ENCODE measurements at places on chromosomes 7 and 10.

DNA sequence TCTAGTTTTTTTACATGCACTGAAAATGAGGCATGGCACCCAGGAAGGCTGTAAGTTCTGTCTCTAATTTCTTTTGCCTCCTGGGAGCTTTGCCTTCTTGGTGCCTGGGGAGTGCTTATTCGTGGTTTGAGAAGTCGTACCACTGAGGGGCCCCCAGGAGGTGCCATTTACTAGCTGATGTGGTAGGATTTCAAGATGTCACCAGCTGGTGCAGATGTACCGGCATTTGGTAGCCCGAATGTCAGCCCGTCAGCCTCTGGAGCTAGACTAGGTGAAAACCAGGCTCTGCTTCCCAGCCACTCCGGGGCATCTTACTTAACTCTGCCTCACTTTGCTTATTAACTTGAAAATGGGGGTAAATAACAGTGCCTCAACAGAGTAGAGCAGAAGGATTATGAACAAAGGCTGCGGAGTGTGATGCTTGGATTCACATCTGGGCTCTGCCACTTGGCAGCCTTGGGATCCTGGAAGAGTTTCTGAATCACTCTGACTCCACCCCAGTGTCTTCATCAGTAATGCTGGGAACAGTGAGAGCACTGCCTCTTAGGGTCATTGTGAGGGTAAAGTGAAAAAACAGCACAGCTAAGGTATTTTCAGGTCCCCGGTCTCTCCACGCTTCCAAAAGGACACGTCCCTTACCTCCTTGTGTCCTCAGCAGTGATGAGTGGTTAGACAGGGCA is 31.4 kb upstream of the BTBD16 start:
- DNase-seq = no peak

- DNase-seq = peak; percentile 44
Observed at GRCh38 chr7:44750921-44751571, 2.4 kb downstream of the ZMIZ2 start.

DNA sequence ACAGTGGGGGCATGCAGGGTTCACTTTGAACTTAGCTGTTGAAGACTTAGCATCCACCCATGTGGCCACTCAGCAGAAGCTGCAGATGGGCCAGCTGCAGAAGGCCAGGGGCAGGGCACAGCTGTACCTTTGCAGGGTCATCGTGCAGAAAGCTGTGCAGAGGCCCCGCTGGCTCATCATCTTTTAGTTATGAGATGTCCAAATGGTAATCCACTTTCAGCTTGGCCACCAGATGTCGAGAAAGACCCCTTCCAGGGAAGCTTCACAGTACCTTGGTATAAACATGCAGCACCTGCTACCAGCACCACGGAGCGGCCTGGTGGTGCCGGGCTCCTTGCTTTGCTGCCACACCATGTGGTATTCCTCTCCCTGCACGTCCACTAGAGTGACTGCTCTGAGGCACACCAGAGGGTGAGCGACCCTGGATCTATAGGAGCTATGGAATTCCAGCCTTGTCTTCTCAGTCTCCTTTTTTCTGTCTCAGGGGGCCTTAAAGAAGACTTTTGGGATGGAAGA is 74.2 kb upstream of the LAMB4 start:
- no peak for DNase-seq

DNA sequence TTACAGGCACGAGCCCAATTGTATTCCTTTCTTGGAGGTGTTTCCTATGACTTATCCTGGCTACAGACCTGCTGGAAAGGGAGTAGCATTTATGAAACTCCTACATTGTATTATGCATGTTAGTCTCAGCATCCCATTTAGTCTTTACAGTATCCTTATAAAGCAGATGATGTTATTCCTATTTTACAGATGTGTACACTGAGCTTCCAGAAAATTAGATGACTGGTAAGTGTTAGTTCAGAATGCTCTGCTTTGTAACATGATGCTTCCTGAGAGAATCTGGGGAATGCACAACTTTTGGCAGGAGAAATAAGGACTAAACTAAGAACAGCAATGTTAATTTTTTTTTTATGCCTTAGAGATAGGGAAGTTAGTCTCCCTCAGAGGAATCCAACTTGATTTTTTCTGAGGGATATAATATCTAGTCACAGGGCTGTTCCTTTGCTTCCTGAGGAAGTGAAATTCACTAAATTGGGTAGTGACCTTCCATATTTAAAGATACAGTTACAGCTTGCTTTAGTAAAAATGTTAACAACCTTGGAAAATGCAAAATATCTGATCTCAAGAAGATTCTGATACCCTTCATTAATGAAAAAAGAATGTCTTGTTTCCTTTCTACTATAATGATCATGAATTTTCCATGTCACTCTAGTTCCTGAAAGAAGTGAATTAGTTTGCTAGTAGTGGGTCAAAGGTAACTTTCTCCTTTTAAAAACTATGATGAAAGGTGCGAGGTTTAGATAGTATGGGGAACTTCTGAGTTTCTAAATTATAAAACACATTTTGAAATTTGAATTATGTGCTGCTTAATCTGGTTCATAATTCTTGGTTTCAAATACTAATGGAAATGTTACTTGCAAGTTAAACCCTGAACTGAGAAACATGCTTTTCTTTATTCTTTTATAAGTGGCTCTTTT is 194.0 kb upstream of the PRPS1L1 start:
- DNase-seq = no peak

DNA sequence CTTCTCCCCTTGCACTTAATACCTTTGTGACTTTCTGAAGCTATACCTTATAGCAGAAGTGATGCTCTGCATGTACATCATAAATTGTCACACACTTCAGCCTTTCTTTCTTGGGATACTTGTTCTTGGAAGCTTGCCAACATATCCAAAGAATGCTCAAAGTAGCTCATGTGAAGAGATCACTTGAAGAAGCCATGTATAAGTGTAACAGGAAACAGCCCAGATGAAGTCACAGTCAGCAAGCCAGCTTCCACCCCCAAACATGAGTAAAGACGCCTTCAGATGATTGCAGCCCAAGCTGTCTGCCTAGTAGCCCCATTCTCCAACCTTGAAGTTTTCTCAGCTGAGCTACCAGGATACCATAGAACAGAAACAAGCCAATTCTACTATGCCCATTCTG is 50.9 kb downstream of the DGKB start:
- no peak for DNase-seq

DNA sequence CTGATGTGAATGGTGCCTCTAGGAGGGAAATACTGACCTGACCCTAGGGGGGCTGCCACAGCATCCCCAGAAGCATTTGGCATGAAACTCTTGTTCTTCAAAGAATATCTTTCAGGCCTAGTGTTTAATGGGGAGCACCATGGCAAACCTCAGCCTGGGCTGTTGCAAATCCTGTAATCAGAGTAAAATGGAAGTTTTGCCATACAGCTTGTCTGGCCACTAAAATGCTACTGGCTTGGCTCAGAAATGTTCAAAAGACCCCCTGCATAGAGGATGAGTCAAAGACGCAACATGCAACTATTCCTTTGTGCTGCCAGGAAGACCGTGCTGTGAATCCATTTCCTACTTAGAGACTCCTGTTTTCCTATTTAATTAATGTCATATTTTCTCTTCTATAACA is 26.7 kb downstream of the HECW1 start:
- DNase-seq = no peak

DNA sequence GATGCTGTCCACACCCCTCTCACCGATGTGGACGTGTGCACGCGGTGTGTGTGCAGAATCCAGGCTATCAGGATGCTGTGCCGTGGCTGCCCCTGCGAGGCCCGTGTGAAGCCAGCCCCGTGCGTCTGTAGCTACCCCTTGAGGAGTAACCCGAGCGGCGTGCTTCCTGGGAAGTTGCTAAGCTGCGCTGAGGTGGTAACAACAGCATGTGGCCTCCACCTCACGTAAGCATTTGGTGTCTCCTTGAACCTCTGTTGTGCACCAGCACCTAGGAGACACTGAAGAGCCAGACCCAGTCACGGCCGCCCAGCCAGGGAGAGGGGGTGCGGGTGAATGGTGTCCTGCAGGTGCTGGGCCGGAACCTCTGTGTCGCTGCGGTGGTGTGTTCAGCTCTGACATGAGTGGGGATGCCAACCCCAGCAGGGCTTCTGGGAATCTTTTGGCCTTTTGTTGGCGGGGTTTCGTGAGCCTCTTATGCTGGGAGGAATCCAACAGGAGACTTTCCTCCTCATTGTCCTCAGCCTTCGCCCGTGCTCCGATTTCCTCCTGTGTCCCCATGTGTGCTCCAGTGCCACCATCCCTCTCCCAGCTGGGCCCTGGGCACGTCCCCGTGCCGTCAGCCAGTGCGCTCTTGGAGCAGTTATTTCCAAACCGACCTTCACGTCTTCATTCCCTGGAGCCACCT is 60.4 kb downstream of the DNAJB6 start:
- no peak for DNase-seq

- no peak for DNase-seq
Observed at GRCh38 chr10:79944428-79945395, 4.2 kb downstream of the SFTPD start.

GRCh38 chr7:125355899-125356298 is 426.3 kb upstream of the POT1 start:
- no peak for DNase-seq

GRCh38 chr10:73965890-73966768 is 31.8 kb upstream of the VCL start:
- DNase-seq = no peak

DNA sequence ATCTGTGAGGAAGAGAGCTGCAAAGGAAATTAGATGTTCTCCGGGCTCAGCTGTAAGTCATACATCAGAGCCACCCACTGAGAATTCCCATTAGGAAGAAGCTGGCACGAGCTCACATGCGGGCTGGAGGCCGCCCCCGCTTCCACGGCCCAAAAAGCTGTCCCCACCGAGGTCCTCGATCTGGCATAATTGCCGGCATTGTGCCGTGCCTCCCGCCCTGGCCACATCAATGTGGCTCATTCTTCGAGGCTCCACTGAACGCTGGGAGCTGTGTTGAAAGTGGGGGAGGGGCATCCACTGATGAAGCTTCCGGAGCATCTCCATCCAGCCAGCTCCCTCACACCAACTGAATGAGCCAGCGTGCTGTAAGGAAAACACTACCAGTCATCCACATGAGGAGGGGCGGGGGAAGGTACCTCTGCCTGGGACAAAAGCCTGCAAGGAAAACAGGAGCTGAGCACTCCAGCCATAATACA is 173.1 kb downstream of the PTPRN2 start:
- no peak for DNase-seq

GRCh38 chr10:123154711-123155505 is 706 bp downstream of the BUB3 start:
- no peak for DNase-seq

GRCh38 chr7:143395187-143396149 is 13.2 kb downstream of the EPHA1 start:
- DNase-seq = no peak

DNA sequence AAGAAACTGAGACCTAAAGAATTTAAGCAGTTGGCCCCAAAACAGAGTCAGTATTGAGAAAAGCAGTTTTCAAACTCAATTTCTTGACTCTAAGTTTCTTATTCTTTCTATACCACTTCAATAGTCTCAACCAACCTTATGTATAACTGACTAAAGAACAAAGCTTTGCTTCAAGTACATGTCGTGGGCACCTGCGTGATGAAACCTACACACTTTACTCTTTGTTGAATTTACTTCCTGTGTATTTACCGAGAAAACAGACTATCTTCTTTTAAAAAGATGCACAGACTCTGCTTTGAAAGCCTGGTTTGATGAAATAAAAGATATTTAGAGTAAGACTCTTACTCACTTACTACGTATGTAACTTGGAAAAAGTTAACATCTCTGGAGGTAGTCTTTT is 297.2 kb upstream of the CDC14C start:
- no peak for DNase-seq

- no peak for DNase-seq
Observed at GRCh38 chr7:69739931-69740431, 141.7 kb downstream of the AUTS2 start.

GRCh38 chr10:6877336-6877721 is 297.3 kb upstream of the PRKCQ start:
- DNase-seq = no peak

DNA sequence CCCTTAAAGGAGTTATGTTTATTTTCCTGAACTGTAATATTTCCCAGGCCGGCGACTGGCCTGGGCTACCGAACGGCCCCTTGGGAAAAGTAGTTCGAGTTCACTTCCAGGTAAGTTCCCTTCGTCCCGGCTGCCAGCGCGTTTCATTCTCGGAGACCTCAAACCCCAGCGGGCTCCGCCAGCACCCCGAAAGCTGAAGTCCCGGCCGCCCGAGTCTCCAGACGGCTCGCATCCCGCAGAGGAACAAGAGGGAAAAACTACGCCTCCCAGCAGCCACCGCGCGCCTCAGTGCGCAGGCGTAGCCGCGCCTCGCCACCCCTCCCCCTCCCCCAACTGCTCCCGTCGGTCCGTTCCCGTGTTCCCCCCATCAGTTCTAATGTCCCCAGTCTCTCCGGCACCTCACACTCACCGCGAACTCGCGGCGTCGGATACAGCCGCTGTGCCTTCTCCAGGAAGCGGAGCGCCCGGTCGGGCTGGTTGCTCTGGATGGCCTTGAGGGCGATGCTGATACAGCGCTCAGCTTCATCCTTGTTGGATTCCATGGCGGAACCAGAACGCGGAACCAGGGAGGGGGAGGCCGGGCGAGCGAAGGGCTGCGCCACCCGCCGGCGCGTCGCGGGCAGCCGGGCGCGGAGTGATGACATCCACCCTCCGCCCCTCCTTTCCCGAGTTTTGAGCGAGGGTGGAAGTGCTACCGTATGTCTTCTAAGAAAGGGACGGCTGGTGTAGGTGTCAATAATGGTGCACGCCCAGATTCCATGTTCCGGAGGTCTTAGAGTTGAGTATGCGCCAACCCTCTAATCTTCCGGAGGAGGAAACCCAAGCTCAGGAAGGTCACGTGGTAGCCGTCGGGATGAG is at the start of gene DNAJB12:
DNAJB12 (minus strand) TSS at position 564 of the 858 bp plus-strand sequence; CDS start at position 542, 22 bp downstream.
- DNase-seq = peak; percentile 76

- no peak for DNase-seq
Observed at GRCh38 chr7:102030696-102031095, 213.3 kb downstream of the CUX1 start.

- DNase-seq = no peak
Observed at GRCh38 chr7:37645282-37646050, 38.1 kb upstream of the GPR141 start.

DNA sequence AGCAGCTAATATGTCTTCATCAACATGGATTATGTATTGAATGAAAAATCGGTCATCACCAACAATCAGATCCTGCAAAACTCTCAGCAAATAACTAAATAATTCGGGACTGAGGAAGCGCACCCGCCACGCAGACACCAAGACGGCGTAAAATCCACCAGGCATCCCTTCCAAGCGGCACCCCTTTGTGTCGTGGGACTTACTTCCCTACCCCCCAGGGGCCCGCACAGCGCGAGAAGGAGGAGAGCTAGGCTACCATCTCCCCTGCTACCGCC is 721 bp downstream of the ARL3 start:
- no peak for DNase-seq

Measured in activated CD8-positive, alpha-beta memory T cell treated with anti-CD3 and anti-CD28 coated beads for 4 hours (primary cell).